Cardiac septum (tissue), 1 donor: ENCODE measurements at places on chromosomes 3 and 15.

- DNase-seq = no peak
Measured at GRCh38 chr3:82587174-82587573, 825.7 kb upstream of the GBE1 start.

- DNase-seq = no peak
Measured at GRCh38 chr3:117893638-117894037, 1141.0 kb downstream of the IGSF11 start.

GRCh38 chr3:194672876-194673275 is 885 bp upstream of the LSG1 start:
- DNase-seq = no peak

- no peak for DNase-seq
Measured at GRCh38 chr3:148710665-148711064, 13.0 kb downstream of the AGTR1 start.

- DNase-seq = no peak
Measured at GRCh38 chr3:98778383-98778782, 15.2 kb downstream of the ST3GAL6 start.

DNA sequence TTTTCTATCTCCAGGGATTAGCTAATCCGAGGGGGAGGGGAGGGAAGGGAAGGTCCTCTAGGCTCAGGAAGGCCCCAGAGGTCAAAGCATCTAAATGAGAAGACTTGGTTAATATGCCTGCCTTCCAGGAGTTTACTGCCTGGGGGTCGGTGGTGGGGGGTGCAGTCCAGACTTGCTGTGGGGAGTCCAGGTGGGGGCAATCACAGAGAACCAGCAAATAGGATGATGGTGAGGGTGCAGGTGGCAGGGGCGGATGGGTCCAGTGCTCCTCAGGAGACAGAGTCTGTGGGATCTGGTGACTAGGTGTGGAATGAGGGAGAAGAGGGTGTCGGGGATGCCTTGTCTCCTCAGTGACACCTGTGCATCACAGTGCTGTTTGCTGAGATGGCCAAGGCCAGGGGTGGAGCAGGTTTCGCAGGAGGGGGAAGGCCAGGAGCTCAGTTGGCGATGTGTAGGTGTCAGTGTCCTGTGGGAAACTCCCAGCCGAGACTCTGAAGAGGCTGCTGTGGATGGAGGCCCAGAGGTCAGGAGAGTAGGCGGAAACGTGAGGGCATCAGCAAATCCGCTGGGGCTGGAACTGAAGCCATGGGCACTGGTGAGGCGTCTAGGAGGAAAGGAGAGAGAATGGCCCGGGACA is 8.1 kb downstream of the CFAP100 start:
- no peak for DNase-seq

DNA sequence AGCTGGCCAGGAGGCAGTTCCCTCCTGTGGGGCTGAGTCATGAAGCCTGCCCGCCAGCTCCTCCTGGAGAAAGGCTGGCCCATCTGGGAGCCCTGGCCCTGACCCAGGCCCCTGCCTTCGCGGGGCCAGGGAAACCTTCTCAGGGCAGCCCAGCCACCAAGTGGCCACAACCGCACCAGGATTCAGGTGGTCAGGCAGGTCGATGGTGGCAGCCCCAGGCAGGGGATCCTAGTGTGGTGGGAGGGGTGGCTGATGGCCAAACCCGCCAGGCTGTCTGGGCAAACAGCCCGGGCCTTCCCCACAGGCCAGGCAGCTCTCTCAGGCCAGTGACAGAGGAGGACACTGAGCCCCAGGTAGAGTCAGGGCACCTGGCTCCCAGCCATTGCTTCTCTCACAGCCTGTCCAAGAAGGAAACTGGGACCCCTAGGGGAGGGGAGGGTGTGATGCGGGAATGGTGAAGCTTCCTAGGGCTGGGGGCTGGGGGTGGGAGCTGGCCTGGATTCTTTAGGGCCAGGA is 1.2 kb downstream of the TWF2 start:
- peak; percentile 94 for DNase-seq
